Neural cell (in vitro differentiated cells): ENCODE measurements at places on chromosomes 6 and 20. TPM values are rescaled to one million over a fixed set of nuclear protein-coding genes. Genes with fewer than 3 reads are reported as not detected.

PLTP gene
- 5.3 and 7.0 TPM in 2 replicates for polyA plus RNA-seq

FOXF2 gene
- polyA plus RNA-seq = not detected in 2 replicates

MOXD1 gene
- polyA plus RNA-seq = 14.7 and 16.8 TPM in 2 replicates

DACT2 gene
- 0.48 and 0.76 TPM in 2 replicates for polyA plus RNA-seq

TRIM40 gene
- polyA plus RNA-seq = not detected in 2 replicates

GJA10 gene
- not detected in 2 replicates for polyA plus RNA-seq

SLC44A4 gene
- polyA plus RNA-seq = 0.09 and 0.46 TPM in 2 replicates

TRDN gene
- polyA plus RNA-seq = not detected in 2 replicates

ADAM33 gene
- polyA plus RNA-seq = not detected in 2 replicates
